Fibroblast of pulmonary artery (primary cell): ENCODE measurements at places on chromosomes 16 and 17.

DNA sequence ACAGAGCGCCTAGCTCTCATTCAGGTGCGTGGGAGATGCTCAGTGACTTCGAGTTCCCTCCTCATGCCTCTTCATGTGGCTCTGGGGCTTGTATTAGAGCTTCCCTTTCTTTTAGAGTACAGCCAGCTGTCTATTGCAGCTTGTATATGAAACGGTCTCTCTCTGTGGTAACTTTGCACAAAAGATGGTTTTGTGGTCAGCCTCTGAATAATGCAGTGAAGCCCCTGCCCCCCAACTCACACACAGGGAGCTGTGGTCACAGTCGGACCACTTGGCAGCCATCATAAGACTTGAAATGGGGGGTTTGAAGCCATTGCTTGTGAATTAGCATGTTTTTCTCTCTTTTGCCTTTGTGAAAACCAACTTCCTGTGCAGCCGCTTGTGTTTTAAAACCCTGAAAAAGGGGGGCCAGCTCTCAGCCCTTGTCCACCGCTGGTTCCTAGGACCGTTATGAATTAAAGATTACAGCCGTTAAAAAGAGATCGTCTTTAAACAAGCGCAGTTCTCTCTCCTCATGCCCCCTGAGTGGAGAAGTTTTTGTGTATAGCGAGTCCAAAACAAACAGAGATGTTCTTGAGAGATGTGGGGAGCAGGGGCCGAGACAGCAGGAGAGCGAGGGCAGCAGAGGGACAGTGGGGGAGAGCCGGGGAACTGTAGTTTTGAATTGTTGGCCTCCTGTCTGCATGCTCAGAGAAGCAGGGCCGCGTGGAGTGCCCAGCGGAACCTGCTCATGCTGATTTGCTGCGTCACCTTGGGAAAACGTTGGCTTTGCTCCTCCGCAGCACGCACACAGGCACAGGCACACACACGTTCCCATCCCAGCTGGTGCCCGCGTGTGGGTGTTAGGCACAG is 199.0 kb downstream of the MSI2 start:
- DNase-seq, result no peak

DNA sequence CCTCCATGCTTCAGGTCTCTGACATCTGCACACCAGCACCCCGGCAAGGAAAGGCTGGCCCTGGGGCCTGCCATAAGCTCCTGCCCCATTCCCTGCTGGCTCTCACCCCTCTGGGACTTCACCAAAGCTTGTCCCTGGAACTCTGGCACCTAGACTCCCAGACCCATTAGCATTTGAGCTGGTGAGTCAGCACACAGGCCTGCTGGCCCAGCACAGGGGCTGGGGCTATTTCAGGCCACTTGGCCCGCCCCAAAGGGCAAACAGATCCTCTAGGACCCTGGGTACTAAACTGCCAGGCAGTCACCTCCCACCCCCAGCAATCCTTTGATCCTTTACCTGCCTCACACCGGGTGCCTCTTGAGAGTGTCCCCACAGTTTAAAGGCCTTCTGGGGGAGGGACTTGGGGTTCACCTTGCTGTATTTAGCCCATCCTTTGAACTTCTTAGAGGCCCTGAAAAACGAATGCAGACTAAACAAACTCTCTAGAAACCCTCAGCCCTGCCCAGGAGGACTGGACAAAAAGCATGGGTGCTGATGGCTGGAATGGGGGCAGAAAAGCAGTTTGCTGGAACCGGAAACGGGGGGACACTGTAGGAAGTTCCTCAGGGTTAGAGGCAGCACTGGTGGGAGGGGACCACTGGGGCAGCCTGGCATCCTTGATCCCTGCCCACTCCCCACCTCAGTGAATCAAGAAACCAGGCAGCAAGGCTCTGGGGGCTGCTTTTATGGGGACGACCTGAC is 3.2 kb upstream of the SAMD14 start:
- DNase-seq, result peak; percentile 37

- DNase-seq, result no peak
These were observed 5.2 kb downstream of the RPH3AL start for GRCh38 chr17:347309-347899.

DNA sequence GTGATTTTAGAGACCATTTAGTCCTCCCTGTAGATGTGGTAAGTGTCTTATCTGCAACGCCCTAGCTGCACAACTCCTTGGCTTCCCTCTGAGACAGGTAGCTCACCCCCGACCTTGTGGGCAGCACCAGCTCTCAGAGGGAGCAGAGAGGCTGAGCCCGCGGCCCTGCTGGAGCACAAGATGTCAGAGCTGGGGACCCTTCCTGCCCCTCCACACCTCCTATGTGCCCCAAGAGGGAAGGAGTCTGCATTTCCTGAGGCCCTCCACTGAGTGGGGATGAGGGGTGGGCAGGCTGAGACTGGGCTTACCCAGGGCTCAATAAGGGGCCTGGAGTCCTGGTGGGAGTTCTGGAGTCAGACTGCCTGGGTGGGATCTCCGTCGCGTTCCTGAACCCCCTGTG is 12.2 kb upstream of the ADGRG1 start:
- no peak for DNase-seq

DNA sequence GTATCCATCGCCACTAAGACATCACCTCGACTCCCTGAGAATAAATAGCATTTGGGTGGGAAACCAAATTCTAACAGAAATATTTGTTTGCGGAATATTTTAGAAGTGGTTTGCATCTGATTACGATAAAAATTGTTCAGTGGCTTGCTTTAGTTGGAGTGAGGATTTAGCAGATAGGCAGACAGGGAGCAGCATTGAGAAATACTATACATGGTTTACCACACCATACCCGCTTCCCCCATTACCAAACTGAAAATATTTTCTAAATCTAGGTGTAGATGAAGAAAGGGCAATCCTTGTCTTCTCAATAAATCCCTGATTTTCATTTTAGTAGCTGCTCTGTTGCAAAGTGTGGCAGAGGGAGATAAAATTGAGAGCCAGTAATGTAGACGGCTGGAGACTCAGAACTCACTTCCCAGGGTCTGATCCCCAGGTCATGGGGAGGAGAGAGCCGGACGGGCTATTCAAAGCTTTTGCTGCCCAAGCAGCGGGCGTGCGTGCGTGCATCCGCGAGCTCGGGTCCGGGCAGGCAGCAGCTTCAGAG is 808 bp upstream of the BAHCC1 start:
- no peak for DNase-seq

- DNase-seq, result peak; percentile 54
These were observed 645 bp upstream of the GFOD2 start for GRCh38 chr16:67719778-67720144.

- DNase-seq, result peak; percentile 76
These were observed 1.0 kb upstream of the AIPL1 start for GRCh38 chr17:6435968-6436367.

DNA sequence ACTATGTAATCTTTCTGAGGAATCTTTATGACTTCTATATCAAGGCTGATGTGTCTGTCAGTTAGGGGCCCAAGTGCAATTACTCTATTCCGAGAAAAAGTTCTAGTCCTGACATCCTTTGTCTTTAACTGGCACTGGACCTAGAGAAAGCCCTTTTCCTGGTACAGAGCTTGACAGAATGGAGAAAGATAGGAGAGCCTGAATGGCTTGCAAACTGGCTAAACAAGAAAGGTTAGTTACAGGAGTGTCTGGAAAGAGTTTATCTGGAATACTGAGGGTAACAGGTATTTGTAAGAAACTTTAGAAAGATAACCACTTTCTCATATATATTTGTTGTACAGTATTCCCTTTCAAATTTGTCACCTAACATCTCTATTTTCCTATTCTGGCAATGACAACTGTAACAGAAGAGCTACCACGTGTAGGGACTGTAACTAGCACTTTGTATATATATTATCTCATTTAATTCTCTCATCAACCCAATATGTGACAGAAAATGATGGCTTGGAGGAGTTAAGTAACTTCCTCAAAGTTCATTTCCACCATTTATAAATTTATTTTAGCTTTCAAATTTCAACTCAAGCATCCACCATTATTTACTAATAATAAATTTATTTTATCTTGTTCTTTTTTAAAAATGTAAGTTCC is 97.4 kb upstream of the C17orf78 start:
- no peak for DNase-seq

DNA sequence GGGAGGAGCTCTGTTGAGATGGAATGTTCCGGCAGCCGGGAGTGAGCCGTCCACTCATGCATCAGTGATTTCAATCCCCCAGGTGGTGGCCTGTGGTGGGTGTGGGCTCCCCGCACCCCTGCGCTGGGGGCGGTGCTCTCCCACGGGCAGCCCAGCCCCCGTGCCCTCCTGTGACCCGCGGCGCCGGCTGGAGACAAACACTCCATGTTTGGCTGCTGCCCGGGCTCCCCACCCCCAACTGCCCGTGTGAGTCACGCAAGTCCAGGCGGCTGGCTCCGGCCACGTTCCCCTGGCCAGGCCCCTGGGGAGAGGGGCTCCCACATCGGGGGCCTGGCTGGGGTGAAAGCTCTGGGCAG is 29.4 kb downstream of the CACNA1H start:
- DNase-seq, result peak; percentile 77

- no peak for DNase-seq
These were observed 5.9 kb downstream of the ZNF205 start for GRCh38 chr16:3118204-3118790.

GRCh38 chr17:72931163-72931562 is 161.3 kb downstream of the SLC39A11 start:
- no peak for DNase-seq

GRCh38 chr16:67025210-67025550 is 3.8 kb upstream of the CBFB start:
- no peak for DNase-seq

DNA sequence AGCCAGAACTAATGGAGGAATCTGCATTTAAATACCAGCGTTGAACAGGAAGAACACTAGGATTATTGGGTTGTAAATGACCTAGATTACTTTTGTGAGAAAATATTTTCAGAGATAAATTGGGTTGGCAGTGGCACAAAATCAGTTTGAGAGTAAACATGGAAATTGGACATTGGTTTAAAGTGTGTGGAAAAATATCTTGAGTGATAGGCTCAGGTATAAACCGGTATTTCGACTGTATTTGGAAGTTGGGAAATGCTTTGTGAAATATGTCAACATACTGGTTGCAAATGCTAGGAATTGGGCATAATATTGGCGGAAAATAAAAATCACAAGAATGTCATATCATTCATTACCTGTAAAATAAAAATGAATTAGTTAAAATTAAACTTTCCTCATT is 15.1 kb downstream of the PRKAR1A start:
- DNase-seq, result no peak

DNA sequence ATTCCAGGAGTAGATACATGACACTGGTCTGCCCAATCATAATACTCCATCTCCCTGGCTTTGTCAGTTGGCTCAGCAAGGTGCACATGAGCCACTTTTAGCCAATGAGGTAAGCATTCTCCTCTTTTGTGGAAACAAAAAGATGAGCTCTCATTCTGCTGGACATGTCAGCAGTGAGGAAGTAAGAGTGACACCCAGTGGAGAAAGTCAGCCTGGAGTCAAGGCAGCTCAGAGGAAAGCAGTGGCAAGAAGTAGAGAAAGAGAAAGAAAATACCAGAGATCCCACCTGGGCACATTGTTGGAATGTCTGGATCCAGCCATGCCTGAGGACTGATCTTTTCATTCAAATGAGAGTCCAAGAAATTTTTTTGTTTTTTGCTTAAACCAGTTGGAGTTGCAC is 496.9 kb upstream of the C16orf82 start:
- no peak for DNase-seq

- DNase-seq, result peak; percentile 41
These were observed 86.6 kb downstream of the SNX11 start for GRCh38 chr17:48194097-48194550.

- no peak for DNase-seq
These were observed 23.5 kb upstream of the UBE2I start for GRCh38 chr16:1285669-1286512.

DNA sequence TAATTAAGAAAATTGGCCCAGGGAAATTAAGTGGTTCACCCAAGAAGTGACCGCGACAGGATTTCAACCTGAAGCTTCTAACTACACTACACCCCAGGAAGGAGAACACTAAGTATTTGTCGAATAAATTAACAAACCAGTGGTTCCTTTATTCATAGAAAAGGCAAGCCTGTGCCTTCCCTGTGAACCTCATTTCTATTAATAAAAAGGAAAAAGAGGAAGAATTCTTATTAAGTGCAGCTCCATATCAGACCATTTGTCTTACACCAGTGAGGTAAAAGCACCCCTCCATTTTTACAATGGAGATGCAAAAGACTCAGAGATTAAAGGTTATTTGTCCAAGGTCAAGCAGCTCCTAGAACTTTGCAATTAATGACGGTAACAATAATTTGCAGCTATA is 1.7 kb downstream of the COPS3 start:
- no peak for DNase-seq

- DNase-seq, result no peak
These were observed 8.9 kb upstream of the CIITA start for GRCh38 chr16:10868104-10868595.

GRCh38 chr17:16937431-16937830 is 34.5 kb downstream of the TNFRSF13B start:
- no peak for DNase-seq

DNA sequence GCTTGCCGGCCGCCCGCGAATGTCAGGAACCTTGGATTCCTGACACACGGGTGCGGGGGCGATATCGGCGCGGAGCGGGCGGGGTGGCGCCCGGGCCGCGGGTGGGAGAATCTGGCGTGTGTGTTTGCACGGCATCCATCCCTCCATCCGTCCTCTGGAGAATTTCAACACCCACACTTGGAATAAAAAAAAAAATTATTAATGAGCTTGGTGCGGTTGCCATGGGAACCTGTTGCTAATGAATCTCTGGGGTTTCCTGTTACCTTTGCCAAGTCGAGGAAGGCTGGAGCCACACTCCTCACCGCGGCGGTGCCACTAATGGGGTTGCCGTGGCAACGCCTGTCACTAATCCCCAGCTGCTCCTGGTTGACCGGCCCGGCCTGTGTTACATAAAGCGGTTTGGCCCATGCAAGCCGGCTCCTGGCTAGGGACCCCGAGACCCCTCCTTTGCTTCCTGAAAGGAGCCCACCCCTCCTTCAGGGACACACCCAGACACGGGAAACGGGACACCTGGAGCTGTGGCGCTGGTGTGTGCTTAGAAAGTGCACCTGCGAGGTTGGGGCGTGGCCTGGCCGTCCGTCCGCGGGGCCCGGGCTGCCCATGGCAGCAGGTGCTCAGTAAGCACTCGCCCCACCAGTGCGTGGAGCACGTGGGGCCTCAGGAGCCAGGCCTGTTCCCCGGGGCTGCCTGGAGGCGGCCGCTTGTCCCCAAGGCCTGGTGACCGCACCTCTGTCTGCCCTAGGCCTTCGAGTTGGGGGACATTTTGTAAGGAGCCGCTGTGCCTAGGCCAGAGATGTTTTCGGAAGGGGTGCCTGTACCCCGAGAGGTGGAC is 14.6 kb downstream of the CACNA1H start:
- no peak for DNase-seq
